Femur (tissue), 1 donor: ENCODE measurements at places on chromosomes 3 and 15.

GRCh38 chr3:50734985-50735384 is 60.3 kb downstream of the DOCK3 start:
- no peak for DNase-seq

- DNase-seq, result no peak
Observed at GRCh38 chr15:37595426-37595970, 338.9 kb upstream of the TMCO5A start.

DNA sequence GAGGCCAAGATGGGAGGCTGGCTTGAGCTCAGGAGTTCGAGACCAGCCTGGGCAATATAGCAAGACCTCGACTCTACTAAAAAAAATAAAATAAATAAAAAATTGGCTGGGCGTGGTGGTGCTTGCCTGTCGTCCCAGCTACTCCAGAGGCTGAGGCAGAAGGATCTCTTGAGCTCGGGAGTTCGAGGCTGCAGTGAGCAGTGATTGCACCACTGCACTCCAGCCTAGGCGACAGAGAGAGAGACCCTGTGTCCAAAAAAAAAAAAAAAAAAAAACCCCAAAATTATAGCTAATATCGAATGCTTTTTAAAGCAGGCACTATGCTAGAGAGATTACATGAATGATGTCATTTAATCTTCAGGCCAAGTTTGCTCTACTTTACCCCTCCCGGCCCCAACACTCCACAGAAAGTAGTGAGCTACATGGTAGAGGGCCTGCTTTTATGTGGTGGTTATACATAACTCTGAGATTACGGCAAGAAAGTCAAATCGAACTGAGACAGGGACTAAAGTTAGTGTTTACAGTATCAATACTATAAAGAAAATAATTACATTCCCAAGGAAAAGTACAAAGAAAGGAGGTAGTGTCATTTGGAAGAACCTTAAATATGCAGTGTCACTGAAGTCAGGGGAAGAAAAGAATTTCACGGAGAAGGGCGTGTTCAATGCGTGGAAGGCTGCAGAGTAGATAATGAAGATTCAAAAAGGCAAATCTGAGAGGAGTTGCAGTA is 1.1 kb downstream of the ADPGK start:
- no peak for DNase-seq

DNA sequence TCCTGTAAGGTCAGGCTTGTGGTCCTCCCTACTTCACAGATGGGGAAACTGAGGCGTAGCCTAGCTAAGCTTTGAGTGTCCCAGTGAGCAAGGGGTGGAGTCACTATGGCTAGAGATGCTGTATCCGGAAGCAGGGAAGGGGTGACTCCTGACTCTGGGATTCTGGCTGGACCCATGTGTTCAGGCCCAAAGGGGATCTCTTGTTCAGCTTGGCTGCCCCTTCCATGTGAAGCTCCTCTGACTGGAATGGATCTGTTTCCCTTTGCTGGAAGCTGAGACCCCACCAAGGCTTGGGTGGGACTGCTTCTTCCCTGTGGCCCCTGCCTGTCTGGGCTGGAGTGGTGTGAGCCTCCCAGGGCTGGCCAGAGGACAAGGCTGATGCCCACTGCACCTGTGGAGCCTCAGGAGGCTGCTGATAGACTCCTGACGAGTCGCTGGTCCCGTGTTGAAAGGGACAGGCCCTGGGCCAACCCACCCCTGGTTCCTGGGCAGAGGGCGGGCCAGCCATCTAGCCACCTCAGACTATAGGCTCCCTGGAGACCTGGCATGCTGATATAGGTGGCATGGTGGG is 1.0 kb downstream of the MAPKAPK3 start:
- peak; percentile 45 for DNase-seq

DNA sequence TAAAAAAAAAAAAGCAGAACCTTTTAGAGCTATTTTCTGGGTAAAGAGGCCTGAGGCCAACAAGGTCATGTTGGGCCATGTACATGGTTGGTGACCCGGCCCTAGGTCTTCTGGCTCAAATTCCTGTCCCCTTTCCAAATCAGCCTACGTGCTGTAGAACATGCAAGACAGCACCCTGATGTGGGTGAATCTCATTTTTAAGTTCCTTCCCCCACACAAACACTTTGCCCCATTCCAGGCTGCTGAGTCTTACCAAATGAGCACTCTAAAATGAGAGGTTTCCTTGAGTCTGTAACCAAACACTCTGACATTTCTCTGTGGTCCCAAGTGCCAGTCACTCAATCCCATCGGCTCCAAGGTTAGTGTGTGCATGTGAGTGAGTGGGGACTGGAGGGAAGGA is 9.4 kb downstream of the BCL6 start:
- DNase-seq, result no peak

DNA sequence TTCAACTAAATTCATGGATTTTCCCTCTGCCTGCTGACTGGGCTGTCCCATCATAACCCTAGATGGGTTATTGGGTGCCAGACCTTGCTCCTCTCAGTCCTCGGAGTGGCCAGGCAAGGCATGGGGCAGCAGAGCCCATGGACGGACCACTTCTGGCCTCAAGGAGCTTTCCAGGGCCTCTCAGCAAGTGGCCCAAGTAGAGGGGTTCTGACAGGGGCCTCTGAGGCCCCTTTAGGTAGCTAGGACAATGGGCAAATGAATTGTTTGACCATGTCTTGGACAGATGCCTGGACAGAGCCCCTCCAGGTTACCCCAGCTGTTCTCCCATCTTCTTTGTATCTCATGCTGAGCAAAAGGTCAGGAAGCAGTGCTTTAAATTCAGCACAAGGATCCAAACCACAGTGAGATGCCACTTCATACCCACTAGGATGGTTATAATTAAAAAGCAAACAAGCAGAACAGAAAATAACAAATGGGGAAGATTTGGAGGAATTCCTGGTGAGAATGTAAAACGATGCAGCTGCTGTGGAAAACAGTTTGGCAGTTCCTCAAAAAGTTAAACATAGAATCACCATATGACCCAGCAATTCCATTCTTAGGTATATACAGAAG is 61.6 kb downstream of the SPSB4 start:
- no peak for DNase-seq

- DNase-seq, result no peak
Observed at GRCh38 chr3:56799251-56799882, 2.4 kb downstream of the ARHGEF3 start.

DNA sequence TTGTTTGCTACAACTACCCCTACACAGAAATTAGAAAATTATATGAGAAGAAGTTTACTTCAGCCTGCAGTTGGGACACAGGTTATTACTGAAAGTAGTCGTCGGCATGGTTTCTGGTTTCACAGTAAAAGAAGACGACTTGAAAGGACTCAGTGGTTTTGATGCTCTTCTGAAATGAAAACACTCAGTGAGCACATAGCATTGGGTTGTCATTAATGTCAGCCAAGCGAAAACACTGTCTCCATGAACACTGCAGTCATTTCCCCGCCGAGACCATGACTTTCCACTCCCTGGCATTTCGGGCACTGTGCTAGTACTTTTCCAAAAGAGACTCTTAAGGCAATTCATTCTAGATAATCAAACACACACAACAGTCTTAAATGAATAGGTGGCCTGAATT is 69.2 kb upstream of the ICE2 start:
- DNase-seq, result no peak

DNA sequence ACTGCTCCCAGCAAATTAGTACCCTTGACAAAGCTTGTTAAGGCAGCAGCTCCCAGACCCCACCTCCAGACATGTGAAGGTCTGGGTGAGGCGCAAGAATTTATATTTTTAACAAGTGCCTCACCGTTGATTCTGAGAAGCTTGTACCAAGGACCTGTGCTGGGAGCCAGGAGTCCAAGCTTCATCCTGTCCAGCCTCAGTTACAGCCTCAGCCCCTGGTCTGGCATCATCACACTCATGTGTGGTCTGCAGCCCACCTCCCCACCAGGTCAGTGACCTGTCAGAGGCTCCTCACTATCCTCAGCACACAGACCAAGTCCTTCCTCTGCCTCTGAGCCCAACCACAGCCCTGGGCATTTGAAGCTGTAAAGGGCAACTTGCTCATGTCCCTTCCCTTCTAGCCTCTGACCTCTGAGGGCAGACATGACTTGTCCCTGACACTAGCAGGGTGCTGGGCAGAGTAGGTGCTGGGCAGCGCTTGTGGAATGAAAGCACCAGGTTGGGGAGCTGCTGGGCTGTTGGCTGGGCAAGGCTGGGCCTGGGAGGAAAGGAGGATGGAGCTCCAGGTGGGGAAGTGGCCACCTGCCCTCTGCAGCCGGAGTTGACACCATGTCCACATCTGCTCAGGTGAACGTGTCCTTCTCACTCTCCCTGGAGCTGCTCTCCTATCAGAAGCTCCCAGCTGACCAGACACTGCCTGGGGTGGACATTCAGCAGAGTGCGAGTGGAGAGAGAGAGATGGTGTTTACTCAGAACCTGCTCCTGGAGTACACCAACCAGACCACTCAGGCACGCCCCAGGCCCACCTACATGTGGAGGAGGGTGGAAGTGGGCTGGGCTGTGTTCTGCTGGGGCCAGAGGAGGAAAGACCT is 16.9 kb downstream of the ACAA1 start:
- DNase-seq, result peak; percentile 18

DNA sequence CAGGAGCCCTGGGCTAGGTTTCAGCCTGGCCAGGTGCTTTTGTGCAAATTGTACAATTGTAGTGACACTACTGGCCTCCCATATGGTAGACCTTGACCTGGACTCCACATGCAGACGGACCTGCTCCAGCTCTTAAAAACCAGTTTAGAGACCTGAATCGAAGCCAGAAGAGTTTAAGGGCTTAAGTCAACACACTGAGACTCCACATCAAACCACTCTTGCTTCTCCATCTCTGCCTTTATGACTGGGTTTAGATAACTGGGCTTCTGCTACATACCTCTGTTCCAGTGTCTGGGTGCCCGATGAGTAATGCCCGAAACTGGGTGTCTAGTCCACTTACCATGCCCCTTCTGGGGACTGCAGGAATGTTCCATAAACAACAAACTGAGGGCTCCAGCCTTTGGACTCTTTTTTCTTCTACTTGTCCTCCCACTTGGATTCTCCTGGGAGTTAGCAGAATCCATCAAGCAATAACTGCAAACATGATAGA is 32.8 kb downstream of the TMEM212 start:
- no peak for DNase-seq

GRCh38 chr15:51077221-51078153 is 17.2 kb downstream of the TNFAIP8L3 start:
- DNase-seq, result peak; percentile 88

- DNase-seq, result no peak
Observed at GRCh38 chr15:93035092-93035915, 53.7 kb downstream of the RGMA start.

DNA sequence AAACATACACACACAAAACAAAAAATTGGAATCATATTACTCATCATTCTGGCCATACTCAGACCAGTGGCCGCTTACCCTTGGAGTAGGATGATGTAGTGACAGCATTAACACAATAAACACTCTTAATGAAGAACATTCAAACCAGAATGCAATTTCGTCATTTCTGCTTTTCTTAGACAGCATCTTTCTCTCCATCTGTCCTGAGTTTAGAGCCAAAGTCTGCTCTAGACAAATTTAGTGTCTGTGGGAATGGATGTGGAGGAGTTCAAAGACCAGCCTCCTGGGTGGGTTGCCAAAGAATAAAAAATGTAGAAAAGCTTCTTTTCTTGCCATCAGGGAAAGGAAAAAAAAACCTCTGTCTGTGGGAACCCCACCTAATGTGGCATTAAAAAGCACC is 212.4 kb upstream of the POU1F1 start:
- no peak for DNase-seq

- DNase-seq, result no peak
Observed at GRCh38 chr3:10145685-10146084, 4.1 kb downstream of the VHL start.

GRCh38 chr15:92808598-92809063 is 91.5 kb upstream of the CHD2 start:
- DNase-seq, result peak; percentile 74

DNA sequence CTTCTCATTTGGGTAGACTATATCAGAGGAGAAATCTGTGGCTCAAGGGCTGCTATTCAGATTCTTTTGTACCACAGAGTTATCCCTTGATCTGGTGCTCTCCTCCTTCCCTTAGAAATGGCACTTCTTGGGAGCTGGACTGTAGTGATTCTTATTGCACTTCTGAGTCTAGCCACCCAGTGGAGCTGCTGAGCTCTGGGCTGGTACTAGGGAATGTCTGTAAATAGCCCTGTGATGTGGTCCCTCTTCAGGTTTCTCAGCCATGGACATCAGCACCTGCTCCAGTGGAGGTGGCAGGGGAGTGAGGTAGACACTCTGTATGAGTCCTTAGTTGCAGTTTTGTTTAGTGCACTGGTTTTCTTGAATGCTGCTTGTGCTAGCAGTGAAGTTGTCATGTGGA is 1292.6 kb downstream of the SI start:
- no peak for DNase-seq

DNA sequence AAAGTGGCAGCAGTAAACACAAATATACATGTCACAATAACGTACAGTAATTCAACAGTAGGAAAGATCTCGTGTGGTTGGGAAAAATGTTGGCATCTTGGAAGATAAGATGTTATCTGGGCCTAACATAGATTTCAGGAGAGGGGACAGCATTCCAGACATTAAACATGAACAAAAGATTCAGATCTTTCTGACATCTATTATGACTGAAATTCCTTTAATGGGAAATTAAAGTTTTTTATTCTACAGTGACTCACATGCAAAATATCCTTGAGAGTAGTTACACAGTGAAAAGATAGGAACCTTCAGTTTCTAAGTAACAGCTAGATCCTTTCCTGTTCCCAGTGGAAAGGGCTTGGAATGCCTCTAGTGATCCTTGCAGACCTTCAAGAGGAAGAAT is 9.2 kb downstream of the NDUFB5 start:
- DNase-seq, result no peak

DNA sequence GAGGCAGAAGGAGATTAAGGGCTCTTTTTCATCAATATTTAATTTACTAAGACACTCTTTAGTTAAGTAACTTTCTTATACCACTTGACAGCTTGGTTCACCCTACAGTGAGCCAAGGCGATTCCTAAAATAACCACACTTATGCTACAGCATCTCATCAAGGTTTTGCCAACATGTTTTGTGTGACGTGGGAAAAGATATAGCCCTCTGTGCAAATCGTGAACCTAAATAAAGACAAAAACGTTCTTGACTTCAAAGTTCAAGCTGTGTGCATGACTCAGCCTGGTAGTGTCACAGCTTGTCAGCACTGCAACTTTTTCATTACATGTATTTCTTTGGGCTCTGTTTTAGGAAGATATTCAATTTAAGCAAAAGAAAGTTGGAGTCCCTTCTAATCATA is 297.0 kb upstream of the EPHA3 start:
- DNase-seq, result no peak

GRCh38 chr3:48301800-48302166 is 31.7 kb downstream of the SPINK8 start:
- peak; percentile 24 for DNase-seq

DNA sequence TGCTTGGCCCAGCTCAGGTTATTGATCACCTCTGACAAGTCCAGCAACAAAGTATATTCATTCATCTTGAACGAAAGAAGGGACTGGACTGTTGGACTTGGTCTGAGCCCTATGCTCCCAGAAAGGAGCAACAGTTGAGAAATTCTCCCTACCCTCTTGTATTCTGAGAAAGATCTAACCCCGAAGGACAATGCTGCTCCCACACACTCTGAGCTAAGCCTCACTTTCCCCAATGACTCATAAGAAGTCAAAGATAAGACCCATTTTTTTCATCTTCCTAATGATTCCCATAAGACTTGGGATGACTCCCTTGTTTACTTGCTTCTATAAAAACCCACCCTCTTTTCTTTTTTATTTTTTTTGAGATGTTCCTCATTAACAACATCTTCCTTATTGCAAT is 549.4 kb upstream of the MDFIC2 start:
- DNase-seq, result no peak

- no peak for DNase-seq
Observed at GRCh38 chr3:143526011-143526545, 322.2 kb downstream of the SLC9A9 start.

- DNase-seq, result no peak
Observed at GRCh38 chr15:46304321-46304720, 669.5 kb downstream of the SQOR start.

- DNase-seq, result peak; percentile 72
Observed at GRCh38 chr3:45642731-45643152, 46.5 kb upstream of the SACM1L start.
